ENCODE measurements at places on chromosomes 2 and 18. TPM values are rescaled to one million over a fixed set of nuclear protein-coding genes. Genes with fewer than 3 reads are reported as not detected.

CTAGE1 gene
- total RNA-seq = not detected

RNU2-63P gene
- total RNA-seq = not detected

- DNase-seq = no peak
- no peaks in the 10 kb centered on the region for H3K27me3 ChIP-seq
- H3K4me1 ChIP-seq = peaks cover 13% of the 10 kb centered on the region
- no peak overlapping the region for H3K27ac ChIP-seq
Observed at GRCh38 chr2:207092818-207093217, 72.9 kb downstream of the KLF7 start.

DNA sequence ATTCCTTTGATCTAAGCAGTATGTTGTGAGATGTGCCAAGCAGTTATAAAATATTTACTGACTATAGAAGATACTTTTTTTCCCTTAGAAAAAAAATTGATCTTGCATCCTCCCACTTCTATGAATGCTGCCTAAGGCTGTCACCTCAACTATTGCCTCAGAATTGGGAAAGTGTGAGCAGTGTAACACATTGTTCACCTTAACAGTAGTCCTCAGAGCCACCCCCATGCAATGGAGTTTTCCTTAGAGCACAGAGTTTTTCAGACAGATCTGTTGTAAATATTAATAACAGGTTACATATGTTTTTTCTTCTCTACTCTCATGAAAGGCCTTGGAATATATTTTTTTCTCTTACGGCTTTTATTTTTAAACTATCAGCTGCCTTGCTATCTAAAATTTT, 607.3 kb downstream of the STK39 start:
- no peaks in the 10 kb centered on the region for H3K27me3 ChIP-seq
- H3K4me3 ChIP-seq = no peak overlapping the region
- no peaks in the 10 kb centered on the region for H3K36me3 ChIP-seq

GRCh38 chr2:86020984-86021383, 84.7 kb downstream of the POLR1A start:
- H3K4me3 ChIP-seq = no peak overlapping the region
- peaks cover 11% of the 10 kb centered on the region for H3K4me1 ChIP-seq
- H3K27ac ChIP-seq = no peak overlapping the region
